ENCODE measurements at places on chromosomes 13 and 19.
A peak's percentile ranks its signal among the peaks of the same experiment; 100 is the strongest.

DNA sequence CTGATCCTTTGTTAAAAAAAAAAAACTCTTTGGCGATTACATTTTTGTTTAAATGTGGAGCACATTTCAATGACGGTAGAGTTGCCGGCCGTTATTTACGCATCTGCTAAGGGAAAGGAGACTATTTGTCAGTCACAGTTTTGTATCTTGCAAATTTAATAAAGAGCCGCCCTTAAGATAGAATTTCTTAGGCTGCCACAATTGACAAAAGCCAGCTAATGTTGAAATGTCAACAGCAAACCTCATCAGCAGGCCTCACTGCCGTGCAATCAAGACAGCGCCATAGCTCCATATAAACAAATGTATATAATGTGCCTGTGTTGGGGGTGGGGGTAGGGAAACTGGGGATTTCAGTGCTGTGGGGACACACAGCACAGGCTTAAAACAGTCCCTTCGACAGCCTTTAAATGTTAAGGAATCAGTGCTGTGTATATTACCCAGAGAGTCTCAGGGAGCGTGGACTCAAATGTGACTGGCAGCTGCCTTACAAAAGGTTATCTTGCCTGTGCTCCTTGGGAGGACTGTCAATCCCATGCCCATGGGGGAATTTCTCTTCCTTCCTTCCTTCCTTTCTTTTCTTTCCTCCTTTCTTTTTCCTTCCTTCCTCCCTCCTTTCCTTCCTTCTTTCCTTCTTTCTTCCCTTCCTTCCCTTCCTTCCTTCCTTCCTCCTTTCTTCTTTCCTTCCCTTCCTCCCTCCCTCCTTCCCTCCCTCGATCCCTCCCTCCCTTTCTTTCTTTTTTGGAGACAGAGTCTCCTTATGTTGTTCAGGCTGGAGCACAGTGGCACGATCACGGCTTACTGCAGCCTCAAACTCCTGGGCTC lies 108.0 kb downstream of the URI1 start:
- DNase-seq, result no peak

GRCh38 chr13:21909331-21909730 lies 238.5 kb downstream of the FGF9 start:
- DNase-seq, result no peak

GRCh38 chr19:45901432-45901911 lies 941 bp downstream of the MYPOP start:
- peak; percentile 35 for DNase-seq

GRCh38 chr19:33263325-33264023 lies 37.8 kb upstream of the SLC7A10 start:
- no peak for DNase-seq

DNA sequence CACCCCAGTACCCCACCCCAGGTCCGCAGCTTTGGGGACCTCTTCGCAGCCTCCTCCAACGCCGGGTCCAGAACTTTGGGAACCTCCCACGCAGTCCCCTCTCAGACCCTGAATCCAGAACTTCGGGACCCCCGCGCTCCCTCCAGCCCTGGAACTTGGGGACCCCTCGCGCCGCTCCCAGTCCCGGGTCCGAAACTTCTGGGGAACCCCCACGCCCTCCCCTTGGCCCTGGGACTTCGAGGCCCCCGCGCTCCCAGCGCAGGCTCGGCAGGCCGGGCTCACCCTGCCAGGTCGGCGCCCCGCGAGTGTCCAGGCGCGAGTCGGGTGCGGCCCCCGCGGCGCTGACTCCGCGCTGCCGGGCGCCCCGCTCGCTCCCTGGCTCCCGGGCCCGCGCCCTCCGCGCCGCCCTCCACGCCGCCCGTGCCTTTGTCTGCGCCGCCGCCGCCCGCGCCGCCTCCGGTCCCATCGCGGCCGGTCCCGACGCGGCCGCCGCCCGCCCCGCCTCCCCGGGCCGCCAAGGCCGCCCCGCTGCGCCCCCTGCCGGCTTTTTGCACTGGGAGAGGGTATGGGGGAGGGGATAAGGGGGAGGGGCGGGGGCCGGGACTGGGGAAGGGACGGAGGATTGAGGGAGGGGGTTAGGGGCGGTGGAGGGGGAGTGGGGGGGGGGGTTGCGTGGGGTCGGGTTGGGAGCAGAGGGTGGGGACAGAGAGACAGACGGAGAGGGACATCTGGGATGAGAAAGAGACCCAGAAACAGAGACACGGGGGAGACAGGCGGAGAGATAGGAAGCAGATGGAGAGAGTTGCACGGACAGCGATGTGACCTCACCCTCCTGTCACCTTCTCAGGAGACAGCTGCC lies at the start of gene HOMER3:
Gene HOMER3 (minus strand): TSS at position 449 of the 859 bp plus-strand sequence. CDS start 2,235 bp downstream, outside the sequence.
- DNase-seq, result peak; percentile 64

DNA sequence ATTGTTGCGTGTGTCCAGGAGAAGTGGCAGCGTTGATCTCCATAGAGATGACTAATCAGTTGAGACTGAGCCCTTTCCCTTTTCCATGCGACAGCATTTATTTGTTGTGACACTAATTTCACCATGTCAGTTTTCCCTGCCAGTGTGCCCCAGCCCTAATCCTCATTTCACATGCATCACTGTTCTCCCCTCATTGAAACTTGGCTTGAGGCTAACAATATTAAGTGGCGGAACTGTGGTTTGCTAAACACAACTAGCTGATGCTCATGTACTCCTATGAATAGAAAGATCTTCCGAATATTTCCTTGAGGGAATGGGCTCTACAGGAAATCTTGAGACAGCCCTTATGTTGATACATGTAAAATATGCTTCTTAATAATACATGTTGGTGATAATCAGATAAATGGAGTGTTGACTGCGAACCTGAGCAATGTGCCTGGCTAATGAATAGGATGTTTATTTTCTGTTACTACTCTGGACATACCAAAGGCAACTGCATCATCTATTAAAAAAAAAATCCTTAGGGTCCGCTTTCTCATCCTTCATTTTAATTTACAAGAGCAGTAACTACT lies 258.6 kb downstream of the ATP8A2 start:
- no peak for DNase-seq

- no peak for DNase-seq
These were observed 485.3 kb downstream of the UQCRFS1 start for GRCh38 chr19:28727480-28728159.

GRCh38 chr19:15859187-15859586 lies 38.7 kb downstream of the CYP4F2 start:
- DNase-seq, result no peak

DNA sequence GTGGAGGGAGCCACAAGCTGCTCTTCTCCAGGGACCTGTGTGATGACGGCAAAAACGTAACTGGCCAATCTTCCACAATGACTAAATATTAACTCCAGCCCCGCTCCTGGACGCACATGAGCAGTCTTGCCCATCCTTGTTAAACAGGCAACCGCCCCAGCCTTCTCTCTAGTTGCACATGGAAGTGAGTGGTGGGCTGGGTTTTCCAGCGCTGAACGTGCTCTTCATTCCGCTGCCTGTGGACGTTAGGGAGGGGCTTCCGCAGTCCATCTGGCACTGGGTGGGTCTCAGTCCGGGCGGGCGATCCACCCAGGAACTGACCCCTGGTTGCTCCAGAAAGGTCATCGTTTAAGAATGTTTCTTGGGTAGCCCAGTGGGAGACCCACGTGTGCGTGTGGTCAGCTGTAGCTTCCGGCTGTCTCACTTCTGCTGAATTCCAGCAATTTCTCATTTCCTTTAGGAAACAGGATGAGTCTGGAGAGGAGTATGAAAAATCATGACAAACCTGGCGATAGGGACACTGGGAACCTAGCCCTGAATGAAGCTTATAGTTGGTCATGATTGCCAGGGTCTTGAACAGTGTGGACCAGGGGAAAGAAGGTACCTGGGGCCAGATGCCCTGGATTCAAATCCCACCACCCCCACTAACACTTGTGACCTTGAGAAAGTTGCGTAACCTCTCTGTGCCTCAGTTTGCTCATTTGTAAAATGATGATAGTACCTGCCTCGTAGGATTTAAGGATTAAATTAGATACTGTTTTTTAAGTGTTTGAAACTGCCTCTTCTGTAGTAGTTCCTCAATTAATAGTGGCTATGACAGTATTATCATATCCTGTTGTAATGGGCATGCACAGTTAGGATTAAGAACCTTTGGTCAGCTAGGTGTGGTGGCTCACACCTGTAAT lies 92.6 kb downstream of the SIPA1L3 start:
- no peak for DNase-seq

- peak; percentile 72 for DNase-seq
These were observed 9.7 kb downstream of the INAFM1 start for GRCh38 chr19:47284324-47284899.

- DNase-seq, result no peak
These were observed 271.8 kb upstream of the HTR2A start for GRCh38 chr13:47168618-47169017.

DNA sequence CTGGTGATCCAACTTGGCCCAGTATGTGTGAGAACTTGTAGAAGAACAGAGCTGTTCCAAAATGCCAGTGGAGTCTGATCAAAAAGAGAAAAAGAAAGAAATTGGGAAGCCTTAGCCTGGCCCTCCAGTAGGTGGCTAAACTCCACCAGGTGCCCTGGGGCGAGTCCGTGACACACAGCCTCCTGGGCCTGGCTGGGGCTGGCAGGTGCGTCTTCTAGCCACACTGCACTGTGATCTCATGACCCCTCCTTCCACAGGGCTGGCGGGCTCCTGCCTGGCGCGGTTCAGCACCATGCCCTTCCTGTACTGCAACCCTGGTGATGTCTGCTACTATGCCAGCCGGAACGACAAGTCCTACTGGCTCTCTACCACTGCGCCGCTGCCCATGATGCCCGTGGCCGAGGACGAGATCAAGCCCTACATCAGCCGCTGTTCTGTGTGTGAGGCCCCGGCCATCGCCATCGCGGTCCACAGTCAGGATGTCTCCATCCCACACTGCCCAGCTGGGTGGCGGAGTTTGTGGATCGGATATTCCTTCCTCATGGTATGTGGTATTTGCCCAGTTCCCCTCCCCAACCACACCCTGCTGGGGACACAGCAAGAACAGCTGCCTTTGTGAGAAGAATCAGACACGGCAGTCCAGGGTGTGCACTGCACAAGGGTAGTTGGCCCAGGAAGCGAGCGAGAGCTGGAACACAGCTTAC lies 53.7 kb downstream of the RAB20 start:
- DNase-seq, result no peak

DNA sequence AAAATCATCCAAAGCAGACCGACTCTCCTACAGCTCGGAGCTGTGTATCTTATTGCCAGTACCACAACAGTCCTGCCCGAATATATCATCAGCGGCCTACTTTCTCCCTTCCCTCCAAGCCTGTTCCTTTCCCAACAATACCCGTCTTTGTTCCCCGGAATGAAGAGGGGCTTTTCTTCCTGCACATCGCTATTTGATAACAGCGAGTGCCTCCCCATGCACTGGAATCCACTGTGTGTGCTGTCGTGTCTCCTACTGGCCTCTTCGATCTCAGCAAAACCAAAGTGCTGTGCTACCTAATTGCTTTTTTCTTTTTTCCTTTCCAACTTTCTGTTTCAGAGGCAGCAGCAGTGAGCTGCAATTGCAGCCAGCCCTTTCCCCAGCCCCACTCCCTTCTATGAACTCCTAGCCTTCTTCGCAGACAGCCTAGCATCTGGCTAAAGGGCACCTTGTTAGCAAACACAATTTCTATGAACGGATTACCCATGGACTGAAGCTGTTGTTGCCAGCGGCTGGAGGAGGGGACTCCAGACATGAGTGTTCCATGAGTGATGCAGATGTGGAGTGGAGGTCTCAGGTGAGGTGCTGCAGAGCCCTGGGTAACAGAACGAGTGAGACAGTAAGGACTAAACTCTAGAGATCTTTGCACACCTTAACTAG lies 43.4 kb downstream of the EFNB2 start:
- DNase-seq, result no peak

GRCh38 chr13:113520571-113520970 lies 30.1 kb upstream of the DCUN1D2 start:
- no peak for DNase-seq

- no peak for DNase-seq
These were observed 23.3 kb downstream of the PBX4 start for GRCh38 chr19:19595171-19595701.

DNA sequence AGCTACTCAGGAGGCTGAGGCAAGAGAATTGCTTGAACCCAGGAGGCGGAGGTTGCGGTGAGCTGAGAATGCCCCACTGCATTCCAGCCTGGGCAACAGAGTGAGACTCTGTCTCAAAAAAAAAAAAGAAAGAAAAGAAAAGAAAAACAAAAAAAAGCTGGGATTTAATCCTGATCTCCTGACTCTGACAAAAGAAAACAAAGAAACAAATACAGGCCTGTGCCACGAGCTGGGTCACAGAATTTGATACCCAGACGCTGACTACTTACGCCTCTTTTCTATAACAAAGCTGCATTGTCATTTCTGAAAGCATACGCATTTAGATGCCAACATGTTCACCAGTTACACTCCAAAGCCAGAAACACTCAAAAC lies 18.2 kb upstream of the GTF2F2 start:
- no peak for DNase-seq

DNA sequence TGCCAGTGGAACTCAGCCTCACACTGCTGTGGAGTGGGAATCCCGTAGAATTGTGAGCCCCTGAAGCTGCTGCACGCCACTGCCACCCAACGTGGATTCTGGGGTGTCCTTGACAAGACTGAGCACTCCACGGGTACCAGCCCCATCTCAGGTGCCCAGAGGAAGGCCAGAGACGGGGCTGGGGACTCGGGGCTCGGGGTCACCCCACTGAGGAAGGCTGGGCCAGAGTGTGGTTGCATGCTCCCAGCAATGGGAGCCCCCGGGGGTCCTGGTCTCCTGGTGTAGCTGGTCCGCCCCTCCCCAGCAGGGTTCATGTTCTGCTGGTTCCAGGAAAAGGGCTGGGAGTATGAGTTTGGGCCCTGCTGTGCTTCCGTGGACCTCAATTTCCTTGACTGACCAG lies 15.2 kb downstream of the DAPK3 start:
- no peak for DNase-seq

DNA sequence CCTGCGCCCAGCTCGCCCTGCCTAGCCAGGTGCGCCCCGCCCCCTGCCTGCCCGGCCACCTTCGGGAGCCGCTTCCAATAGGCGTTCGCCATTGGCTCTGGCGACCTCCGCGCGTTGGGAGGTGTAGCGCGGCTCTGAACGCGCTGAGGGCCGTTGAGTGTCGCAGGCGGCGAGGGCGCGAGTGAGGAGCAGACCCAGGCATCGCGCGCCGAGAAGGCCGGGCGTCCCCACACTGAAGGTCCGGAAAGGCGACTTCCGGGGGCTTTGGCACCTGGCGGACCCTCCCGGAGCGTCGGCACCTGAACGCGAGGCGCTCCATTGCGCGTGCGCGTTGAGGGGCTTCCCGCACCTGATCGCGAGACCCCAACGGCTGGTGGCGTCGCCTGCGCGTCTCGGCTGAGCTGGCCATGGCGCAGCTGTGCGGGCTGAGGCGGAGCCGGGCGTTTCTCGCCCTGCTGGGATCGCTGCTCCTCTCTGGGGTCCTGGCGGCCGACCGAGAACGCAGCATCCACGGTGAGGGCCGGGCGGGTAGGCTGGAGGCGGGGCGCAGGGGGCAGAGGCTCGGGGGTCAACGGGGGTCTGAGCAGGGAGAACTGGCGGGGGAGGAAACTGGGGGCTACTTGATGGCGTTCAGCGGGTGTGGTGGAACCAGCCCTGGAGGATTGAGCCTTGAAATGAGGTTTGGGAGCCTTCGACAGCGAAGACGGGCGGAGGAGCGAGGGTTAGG lies at the start of gene SPINT2:
Gene SPINT2 (plus strand): TSS at position 88 of the 727 bp plus-strand sequence. CDS start 320 bp downstream, at position 408.
- peak; percentile 60 for DNase-seq
